Activated CD8-positive, alpha-beta memory T cell treated with anti-CD3 and anti-CD28 coated beads for 24 hours (primary cell): ENCODE measurements at places on chromosomes 6 and 20.

GRCh38 chr6:168123165-168123911 is 44.3 kb upstream of the FRMD1 start:
- peak; percentile 9 for DNase-seq

DNA sequence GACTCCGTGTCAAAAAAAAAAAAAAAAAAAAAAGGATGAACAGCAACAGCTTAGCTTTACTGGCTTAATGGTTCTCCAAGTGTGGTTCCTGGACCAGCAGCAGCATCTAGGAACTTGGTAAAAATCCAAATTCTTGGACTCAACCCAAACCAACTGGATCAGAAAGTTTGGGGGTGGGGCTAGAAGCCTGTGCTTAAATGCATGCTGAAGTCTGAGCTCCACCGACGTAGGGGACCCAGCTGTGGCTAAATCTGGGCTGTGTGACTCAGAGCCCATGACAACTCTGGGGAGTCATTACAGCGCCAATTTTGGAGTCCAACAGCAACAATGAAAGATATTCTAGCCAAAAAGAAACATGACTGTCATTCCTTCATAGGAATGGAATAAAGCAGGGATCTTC is 13.6 kb upstream of the CHD6 start:
- no peak for DNase-seq

DNA sequence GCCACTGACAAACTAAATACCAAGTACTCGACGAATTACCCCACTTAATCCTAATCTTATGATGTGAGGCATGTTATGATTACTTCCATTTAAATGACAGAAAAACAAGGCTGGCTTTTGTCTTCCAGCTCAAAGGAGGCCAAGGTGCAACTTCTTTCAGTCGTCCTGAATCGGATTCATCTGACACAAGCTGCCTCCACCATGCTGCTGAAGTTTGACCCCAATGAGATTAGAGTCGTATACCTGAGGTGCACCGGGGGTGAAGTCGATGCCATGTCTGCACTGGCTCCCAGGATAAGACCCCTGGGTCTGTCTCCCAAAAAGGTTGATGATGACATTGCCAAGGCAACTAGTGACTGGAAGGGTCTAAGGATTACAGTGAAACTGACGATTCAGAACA is 71.0 kb downstream of the CHD6 start:
- DNase-seq: no peak

DNA sequence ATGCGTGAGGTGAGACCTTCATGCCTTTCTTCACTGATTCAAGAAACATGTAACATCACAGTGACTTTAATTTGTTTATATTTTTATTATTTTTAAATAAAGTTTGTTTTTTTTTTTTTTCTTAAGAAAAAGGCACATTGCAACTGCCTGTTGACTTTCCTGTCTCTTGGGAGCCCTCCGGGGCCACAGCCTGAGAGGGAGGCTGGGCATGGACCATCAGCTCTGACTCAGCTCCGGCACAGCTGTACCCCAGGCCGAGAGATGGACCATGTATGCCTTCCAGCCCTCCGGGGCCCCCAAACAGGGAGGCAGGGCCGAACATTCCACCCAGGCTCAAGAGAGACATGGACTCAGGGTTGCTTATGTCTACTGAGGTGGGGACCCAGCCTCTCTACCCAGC is 99.9 kb downstream of the NFATC2 start:
- DNase-seq: no peak

GRCh38 chr6:16286151-16286522 is 47.8 kb downstream of the GMPR start:
- DNase-seq: no peak

DNA sequence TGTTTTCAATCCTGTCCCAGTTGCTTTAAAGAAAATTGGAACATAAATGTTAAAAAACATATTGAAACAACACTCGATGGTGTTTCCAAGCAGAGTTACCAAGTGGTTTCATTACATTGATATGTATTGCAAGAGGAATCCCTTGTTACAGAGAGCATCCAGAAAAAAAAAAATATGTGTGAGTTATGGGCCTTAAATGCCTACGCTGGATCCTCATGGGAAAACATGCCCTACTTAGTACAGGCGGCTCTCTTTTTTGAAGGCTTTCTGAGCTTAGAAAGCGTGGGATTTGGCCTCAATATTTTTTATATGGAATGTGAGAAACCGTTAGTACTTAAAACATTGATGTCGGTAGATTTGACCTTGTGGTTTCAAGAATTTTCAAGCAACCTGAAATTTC is 26.1 kb downstream of the BTBD3 start:
- no peak for DNase-seq

GRCh38 chr6:140684776-140685550 is 1310.5 kb upstream of the CITED2 start:
- DNase-seq: no peak

GRCh38 chr6:138590796-138591709 is 91.8 kb upstream of the NHSL1 start:
- DNase-seq: peak; percentile 66

- no peak for DNase-seq
Measured at GRCh38 chr6:52595796-52596130, 18.9 kb upstream of the TRAM2 start.

DNA sequence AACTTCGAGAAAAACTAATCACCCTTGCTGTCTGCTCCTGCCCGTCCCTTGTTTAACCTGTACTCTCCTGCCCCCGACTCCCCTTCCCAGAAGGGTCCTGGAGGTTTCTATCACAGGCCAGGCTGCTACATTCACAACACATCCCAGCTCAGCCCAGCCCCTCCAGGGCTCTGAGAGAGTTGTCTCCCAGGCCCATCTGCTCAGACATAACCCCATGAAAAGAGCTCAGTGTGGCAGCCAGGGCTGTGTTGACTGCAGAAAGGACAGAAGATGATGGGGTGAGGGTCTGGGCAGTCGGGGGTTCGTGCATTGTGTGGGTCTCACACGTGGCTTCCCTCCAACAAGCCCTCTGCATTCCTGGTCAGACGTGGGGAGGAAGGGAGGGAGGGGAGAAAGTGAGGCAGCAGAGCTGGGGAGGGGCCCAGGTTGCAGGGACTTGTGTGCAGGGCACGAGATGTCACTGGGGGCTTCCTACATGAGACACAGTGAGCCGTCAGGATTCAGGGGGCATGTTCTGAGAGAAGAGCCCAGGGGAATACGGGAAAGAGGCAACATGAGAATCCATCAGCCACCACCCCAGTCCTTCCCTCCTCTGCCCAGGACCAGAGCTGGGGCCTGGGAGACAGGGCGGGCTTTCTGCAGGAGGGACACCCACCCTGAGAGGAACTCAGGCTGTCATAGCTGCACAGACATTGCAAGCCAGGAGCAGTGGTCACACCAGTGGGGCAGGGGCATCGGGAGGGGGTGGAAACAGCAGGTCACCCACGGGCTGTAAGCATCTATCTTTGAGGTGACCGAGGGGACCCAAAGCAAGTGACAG is 372.9 kb downstream of the PREX1 start:
- no peak for DNase-seq

- DNase-seq: no peak
Measured at GRCh38 chr6:154127657-154128056, 88.6 kb downstream of the OPRM1 start.

DNA sequence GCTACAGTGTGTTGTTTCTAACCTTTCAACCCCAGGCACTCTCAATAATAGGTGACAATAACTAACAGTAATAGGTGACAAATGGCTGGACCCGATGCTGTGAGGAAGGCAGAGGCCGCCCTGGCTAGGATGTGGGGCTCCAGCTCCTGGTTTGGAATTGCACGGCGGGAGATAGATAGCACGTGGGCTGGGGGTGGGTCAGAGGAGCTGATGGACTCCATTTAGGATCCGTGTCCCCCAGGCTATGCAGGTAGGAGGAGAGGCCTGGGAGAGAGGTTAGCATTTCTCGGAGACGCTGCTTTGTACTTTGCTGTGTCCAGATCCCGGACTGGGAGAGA is 61.4 kb downstream of the EZR start:
- no peak for DNase-seq

- peak; percentile 53 for DNase-seq
Measured at GRCh38 chr6:14274546-14275492, 157.2 kb downstream of the CD83 start.

DNA sequence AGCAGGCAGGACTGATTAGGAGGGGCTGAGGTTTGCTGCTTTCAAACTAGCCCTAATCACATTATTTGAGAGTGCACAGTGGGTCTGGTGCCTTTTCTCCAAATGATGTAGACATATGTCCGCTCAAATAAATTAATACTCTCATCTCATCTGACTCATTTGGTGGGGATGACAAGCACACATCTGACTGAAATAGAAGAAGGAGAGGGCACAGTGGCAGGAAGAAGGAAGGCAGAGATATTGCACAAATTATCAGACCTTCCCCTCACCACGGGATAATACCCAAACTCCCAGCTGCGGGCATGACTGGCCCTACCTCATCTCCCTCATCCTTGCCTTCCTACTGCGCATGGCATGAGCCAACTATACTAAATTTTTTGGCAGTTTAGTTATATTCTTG is 33.9 kb upstream of the TNFRSF21 start:
- DNase-seq: no peak

- peak; percentile 50 for DNase-seq
Measured at GRCh38 chr6:7151381-7151780, 43.6 kb downstream of the RREB1 start.

- DNase-seq: no peak
Measured at GRCh38 chr6:132490478-132491204, 22.3 kb downstream of the STX7 start.

- no peak for DNase-seq
Measured at GRCh38 chr6:21420146-21420878, 173.2 kb upstream of the SOX4 start.

DNA sequence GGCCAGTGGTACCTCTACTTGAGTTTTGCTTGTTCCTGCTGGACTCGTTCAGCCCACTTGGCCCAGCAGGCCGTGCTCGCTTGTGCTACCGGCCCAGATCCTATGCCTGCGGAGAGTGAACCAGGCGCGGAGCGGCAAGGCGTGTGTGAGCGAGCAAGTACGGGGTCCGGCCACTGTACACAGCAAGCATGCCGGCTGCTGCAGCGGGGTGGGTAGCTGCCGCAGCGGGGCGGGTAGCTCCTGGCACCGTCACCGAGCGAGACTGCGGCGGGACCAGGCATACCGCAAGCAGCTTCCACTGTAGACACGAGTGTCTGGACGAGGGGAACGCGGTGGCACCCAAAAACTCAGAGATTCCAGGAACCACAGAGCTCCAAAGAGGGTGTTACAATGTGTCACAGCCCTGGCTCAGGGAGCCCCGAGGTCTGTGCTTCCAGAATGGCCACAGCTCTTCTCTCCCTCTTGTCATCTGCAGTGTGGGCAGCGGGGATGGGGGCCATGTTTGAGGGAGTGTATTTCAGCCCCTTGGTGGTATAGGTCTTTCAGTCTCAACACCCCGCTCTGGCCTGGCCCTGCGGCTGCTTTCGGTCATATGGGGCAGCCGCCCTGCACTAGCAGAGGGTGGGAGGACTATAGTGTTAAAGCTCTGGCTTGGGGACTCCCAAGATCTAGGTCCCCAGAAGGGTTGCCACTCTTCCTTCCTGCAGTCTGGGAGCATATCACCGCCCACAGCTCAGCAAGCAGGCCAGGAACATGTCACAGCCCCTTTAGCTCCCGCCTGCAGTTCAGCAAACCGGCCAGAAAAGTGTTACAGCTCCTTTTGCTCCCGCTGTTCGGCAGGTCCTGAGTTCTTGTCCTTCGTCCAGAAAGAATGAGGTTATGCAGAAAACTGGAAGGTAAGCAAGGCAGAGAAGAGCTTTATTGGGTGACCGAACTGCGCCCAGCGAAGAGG is 6.1 kb upstream of the RWDD1 start:
- peak; percentile 63 for DNase-seq
